ENCODE measurements at places on chromosomes 11 and 22.

DNA sequence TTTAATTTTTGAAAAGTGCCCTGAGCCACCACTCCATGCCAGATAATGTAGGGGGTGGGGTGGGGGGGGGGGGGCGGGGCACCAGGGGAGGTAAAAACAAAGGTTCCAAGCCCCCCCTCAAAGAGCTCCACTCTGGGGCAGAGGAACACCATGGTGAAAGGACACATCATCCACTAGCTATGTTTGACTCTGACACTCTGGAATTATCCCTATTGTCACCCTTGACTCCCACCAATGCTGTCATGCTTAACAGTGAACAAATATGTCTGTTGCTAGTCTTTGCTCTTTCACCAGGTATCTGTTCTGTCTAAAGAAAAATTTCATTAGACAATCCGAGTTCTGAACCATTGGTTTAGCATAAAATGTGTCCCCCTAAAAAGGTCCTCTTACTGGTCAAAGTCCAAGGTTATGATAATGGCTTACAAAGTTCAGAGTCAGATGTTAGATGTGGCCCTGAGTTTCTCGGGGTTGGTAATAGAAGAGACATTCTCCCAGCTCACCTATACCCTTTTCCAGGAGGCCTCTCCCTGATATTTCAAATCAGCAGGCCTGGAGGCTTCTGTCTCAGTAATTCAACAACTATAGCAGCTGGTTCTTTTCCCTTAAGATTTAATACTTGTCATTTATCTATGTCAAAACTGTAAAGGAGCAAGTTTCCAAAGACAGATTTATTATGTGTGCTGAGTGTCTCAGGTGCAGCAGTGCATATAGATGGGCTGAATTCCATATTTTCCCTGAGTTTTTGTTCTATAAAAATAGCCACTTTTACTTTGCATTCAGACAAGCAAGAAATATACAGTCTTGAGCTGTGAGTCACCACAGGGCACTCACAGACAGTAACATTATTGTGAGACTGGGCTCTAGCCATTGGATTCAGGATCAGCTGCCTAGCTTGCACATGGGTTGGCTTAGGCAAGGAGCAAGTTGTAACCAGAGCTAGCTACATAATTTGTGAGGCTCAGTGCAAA, 174.1 kb downstream of the CSNK2A3 start:
- no peak for DNase-seq

GRCh38 chr11:23099256-23099655, 239.0 kb upstream of the CCDC179 start:
- no peak for DNase-seq

GRCh38 chr11:10640308-10640707, 53.2 kb downstream of the IRAG1 start:
- no peak for DNase-seq

DNA sequence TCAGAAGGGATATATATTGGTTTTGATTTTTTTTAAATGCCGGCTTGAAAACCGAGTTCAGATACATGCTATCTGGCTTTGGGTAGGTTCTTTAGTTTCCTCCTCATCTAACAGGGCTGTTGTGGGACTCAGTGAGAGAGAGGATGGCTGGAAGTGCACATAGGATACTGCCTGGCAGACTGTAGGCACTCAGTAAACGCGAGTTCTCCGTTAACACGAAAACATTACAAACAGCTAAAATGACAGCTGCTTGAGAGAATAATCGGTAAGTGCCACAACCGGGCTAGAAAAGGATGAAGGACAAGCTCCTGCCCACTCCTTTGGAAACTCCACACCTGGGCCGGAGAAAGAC, 369 bp downstream of the XRRA1 start:
- no peak for DNase-seq

DNA sequence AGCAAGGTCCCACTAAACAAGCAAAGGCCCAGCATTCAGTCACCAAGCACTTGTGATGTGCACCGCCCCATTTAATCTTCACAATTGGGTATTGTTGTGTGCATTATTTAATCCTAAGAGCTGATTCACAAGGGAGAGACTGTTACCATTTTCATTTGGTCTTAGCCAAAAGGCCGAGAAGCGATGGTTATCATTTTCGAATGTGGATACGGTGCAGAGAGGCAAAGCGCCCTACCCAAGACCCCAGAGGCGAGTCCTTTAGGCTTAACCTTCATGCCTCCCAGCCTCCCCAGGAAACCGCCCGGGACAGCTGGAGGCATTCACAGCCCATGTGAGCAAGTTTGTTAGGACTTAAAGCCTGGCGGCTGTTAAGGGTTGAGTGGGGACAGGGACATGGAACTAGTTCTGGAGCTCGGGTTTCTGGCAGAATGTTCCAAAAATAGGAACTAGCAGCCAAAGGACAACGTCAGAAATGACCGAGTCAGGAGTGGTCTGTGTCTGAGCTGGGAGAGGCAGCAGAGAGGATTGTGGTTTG, 13.0 kb upstream of the UPK3A start:
- DNase-seq, result no peak

- DNase-seq, result no peak
Observed at GRCh38 chr11:6626971-6627761, 7.9 kb upstream of the TPP1 start.

- no peak for DNase-seq
Observed at GRCh38 chr22:46848197-46848596, 85.7 kb downstream of the TBC1D22A start.

- DNase-seq, result no peak
Observed at GRCh38 chr11:30983776-30984441, 385.6 kb downstream of the DCDC1 start.

- DNase-seq, result no peak
Observed at GRCh38 chr22:19884954-19885751, 30.5 kb upstream of the GNB1L start.

DNA sequence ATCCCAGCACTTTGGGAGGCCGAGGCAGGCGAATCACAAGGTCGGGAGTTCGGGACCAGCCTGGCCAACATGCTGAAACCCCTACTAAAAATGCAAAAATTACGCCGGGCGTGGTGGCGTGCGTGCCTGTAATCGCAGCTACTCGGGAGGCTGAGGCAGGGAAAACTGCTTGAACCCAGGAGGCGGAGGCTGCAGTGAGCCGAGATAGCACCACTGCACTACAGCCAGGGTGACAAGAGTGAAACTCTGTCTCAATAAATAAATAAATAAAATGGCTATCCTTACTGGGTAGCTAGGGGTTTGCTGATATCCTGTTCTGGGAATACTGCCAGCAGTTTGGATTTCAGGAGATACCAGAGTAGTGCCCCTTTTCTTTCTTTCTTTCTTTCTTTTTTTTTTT, 2.4 kb upstream of the RBM14 start:
- no peak for DNase-seq

DNA sequence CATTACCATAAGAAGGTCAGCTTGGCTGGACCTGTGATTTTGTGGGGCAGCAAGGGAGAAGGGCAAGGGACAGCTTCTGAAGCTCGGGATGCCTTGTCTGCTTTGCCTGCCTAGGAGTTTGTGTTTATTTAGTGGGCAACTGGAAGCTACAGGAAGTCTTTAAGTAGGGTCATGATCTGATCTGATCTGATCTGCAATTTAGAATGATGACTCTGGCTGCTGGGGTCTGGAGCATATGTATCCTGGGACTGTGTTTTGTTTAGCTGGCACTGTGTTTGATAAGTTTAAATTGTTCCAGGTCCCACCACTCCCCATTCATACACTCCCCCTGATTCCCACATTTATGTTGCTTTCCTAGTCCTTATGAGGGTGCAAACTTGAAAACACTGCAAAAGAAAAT, 47.7 kb upstream of the HTATIP2 start:
- DNase-seq, result no peak

GRCh38 chr11:304061-304506, 3.5 kb upstream of the IFITM2 start:
- no peak for DNase-seq

All from T-helper 9 cell (primary cell).